SK-N-SH (cell line): ENCODE measurements at places on chromosomes 7 and 10.

GRCh38 chr7:434891-435629 lies 84.6 kb downstream of the PDGFA start:
- DNase-seq, result no peak

GRCh38 chr10:68869623-68870022 lies 31.5 kb upstream of the DDX50 start:
- DNase-seq, result no peak

DNA sequence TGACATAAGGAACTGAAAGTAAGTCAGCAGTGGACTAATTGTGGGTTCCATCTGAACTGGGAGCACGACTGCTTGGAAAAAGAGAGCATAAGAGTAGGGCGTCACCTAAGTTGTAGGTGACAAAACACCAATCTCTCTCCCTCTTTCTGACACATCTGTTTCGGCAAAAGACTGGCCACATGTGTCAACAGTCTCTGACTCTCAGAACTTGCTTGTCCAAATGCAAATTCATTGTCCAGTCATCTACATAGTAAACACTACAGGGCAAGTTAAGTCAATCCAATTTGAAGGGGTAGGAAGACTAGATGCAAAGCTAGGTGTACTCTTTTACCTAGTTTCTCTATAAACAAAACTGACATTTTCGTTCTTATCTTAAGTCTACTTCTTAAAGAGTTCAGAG lies 87.7 kb downstream of the ZNF438 start:
- DNase-seq, result no peak

GRCh38 chr7:73345538-73345937 lies 17.6 kb downstream of the FKBP6 start:
- DNase-seq, result no peak

DNA sequence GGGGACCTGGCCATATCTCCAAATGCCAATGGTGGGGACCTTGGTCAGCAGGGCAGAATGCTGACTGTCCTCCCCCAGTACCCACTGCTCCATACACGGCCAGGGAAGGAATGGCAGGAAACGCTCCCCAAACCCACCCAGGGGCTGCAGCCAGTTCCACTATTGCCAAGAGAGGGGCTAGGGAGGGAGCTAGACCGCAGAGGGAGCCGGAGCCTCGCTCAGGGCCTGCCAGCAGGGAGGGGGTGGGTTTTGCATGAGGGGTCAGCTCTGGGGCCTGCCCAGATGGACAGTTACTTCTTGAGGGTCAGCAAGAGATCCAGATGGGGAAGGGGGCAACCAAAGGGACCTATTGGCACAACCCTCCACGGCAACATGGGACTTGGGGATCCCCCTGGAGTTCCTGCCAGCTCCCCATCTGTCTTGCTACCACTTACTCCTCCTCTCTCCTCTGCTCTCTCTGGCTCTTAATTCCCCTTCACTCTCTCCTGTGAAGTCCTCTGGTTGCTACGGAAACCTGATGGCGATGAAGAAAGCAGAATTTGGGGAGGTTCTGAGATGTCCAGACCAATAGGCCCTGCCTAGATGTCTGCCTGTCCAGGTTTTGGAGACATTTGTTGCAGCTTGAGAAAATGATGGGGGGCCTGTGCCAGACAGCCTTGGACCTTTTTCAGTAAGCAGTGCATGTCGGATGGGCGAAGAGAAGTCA lies 12.6 kb downstream of the FGF8 start:
- peak; percentile 20 for DNase-seq

- DNase-seq, result no peak
These were observed 821.6 kb downstream of the GRID1 start for GRCh38 chr10:85544956-85545355.

GRCh38 chr10:101053516-101053915 lies 8.3 kb upstream of the KAZALD1 start:
- DNase-seq, result no peak

DNA sequence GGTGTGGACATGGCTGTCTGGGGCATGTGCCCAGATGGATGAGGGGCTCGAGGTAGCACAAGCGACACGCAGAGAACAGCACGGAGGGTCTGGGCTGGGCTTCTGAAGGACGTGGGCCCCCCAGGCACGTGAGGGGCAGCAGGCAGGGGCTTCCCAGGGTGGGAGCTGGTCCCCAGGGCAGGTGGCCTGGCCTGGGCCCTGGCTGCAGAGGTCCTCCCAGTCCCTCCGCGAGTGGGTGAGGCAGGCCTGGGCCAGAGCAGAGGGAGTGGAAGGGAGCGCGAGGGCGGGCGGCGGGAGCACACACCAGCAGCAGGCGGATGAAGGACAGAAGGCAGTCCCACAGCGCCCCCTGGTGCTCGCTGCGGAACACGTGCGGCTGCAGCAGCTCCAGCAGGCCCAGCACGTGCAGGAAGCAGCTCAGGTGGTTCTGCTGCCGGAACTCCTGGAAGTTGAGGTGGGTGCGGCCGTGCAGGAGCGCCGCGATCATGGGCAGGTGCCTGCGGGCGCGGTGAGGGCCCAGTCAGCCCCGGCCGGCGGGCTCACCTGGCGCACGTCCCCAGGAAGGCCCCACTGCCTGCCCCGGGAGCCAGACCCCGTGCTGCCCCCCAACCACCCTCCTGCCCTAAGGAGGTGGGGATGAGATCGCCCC lies 14.7 kb upstream of the MICALL2 start:
- DNase-seq, result peak; percentile 97

GRCh38 chr10:16119445-16119844 lies 259.1 kb upstream of the MINDY3 start:
- DNase-seq, result no peak

- DNase-seq, result no peak
These were observed 99.7 kb downstream of the CSTF2T start for GRCh38 chr10:51599647-51600046.
